ENCODE measurements at places on chromosomes 3 and 15.

- no peak for DNase-seq
Measured at GRCh38 chr3:116129187-116129946, 315.9 kb downstream of the LSAMP start.

- DNase-seq, result no peak
Measured at GRCh38 chr3:144942093-144942837, 970.6 kb downstream of the DIPK2A start.

DNA sequence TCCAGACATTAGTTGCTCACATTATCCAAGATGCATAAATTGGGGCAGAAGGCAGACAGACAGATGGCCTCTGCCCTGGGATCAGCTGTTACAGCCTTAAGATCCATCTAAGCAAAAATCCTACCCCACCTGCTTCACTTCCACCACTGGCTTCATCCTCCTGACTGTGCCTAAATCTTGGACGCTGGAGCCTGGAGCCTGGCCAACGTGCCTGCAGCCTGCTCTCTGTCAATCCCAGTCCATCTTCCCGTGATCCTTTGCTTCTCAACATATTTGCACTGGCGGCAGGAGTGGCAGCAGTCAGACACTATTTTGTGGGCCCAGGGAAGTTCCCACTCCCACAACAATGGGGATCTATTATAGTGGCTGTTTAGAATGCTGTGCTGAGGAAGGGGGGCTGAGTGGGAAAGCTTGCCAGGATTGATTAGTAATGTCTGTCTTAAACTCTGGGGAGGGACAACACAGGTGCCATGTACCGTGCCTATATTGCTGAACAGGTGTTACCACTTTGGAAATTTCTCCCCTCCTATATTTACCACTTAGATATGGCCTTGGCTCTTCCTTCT, 121.2 kb downstream of the MEGF11 start:
- DNase-seq, result no peak

- DNase-seq, result peak; percentile 68
Measured at GRCh38 chr15:101210466-101210865, 41.4 kb downstream of the CHSY1 start.

DNA sequence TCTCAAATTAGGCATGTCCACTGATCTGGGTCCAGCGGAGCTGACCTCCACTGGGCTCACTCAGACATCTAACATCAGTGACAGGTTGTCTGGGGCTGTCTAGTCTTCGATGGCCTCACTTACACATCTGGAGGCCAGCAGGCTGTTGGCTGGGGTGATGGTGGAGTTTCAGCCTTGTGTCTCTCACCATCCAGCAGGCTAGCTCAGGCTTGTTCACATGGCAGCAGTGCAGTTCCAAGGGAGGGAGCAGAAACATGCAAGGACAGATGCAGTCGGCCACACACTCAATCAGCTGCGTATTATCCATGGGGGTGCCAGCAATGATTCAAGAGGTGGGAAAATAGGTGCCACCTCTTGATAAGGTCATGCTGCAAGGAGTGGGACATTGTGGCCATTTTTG, 292.5 kb downstream of the SHQ1 start:
- no peak for DNase-seq

- no peak for DNase-seq
Measured at GRCh38 chr3:148756311-148756710, 58.6 kb downstream of the AGTR1 start.

GRCh38 chr3:27252646-27253045, 116.5 kb downstream of the NEK10 start:
- DNase-seq, result no peak

DNA sequence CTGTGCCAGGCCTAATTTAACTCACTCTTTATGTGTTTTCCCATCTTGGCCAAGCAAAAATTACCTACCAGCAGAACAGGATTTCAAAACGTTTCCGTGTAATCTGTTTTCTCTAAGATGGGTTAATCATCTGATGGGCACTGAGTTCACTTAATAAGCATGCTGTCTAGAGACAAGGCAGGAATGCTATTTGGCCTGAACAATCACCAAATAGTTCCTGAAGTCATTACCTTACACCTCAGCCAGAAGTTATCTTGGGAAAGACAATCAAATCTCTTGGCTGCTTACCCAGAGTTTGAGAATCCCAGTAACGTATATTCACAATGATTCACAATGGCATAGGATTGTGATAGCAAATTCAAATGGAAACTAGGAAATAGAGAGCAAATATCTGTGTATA, 779.1 kb downstream of the CADM2 start:
- no peak for DNase-seq

DNA sequence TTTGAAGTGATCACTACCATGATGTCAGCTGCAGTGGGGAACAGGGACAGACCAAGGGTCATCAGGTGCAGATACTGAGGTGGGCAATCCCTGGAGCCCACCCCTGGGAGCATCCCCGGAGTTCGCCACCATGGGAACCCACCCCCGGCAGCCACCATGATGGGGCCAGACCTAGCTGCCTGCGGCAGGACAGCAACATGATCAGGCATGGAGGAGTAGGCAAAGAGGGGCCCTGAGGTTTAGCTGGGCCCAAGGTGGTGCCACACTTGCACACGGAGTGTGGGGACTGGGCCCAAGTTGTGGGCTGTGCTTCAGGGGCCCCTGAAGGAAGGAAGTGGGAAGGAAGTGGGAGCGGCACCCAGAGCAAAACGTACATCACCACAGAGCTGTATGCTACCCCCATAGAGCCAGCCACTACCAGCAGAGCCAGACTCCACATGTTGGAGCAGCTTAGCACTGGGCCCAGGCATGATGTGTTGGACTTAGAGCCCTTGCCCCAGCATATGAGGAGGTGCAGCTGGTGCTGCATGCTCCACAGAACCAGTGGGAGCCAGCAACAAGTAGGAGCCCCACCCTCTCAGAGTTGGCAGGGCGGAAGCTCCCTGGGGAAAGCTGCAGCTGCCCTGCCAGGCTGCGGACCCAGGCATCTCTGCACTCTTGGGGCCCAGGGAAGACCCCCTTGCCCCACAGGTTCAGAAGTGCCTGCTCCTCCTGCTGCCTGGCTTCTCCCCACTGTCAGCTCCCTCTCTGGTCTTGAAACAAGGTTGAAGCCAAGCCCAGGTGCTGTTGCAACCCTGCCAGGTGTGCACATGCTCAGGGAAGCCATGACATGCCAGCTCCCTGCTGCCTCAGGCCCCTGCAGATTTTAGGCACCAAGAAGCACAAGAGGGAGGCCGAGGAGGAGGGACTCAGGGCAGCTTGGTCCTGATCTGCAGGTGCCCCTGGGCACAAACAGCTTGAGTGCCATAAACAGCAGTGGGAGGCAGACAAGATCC, 515.3 kb downstream of the ZBBX start:
- DNase-seq, result no peak

DNA sequence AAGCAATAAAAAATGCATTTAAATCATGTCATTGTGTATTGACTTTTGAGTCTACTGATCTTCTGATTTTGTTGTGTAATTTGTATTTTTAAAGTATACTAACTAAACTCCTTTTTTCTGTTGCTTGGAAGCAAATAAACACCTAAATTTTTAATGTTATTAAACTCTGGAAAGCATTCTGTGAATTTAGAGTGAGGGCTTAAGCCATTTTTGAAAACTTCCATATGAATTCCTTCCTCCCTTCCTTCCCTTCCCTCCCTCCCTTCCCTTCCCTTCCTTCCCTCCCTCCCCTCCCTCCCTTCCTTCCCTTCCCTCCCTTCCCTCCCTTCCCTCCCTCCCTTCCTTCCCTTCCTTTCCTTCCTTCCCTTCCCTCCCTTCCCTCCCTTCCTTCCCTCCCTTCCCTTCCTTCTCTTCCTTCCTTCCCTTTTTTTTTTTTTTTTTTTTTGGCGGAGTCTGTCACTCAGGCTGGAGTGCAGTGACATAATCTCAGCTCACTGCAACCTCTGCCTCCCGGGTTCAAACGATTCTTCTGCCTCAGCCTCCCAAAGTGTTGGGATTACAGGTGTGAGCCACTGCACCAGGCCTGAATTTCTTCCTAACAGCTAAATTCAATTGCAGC, 56.6 kb upstream of the SENP5 start:
- DNase-seq, result no peak

GRCh38 chr3:195522254-195523023, 20.7 kb downstream of the PPP1R2 start:
- peak; percentile 68 for DNase-seq

DNA sequence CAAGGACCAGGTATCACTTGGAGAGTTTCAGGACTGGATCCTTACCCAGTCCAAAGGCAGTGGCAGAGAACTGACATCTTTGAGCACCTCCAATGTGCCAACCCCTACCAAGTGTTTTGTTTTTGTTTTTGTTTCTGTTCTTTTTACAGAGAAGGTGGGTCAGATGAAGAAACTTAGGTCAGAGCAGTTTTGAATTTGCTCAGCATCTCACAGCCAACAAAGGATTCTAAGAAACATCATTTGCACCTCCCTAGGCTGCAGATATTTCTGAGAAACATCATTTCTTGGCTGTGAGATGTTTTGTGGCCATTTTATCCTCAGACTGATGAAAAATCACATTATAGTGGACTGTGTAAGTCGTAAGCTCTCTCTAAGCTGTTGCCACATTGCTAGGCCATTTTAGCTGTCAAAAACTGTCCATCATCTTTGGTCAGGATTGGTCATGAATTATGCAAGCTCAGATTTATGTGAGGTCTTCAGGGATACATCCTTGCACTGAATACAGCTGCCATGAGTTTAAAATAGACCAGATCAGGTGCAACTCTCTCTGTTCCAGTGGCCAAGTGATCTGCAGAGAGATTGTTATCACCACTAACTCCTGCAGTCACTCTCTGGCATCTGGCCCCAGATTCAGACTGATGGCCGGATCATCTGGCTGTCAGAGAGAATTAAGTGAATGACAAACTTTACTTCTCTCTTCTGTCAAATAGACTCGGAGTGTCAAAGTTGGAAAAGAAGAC, 341.5 kb downstream of the EPHB1 start:
- no peak for DNase-seq

DNA sequence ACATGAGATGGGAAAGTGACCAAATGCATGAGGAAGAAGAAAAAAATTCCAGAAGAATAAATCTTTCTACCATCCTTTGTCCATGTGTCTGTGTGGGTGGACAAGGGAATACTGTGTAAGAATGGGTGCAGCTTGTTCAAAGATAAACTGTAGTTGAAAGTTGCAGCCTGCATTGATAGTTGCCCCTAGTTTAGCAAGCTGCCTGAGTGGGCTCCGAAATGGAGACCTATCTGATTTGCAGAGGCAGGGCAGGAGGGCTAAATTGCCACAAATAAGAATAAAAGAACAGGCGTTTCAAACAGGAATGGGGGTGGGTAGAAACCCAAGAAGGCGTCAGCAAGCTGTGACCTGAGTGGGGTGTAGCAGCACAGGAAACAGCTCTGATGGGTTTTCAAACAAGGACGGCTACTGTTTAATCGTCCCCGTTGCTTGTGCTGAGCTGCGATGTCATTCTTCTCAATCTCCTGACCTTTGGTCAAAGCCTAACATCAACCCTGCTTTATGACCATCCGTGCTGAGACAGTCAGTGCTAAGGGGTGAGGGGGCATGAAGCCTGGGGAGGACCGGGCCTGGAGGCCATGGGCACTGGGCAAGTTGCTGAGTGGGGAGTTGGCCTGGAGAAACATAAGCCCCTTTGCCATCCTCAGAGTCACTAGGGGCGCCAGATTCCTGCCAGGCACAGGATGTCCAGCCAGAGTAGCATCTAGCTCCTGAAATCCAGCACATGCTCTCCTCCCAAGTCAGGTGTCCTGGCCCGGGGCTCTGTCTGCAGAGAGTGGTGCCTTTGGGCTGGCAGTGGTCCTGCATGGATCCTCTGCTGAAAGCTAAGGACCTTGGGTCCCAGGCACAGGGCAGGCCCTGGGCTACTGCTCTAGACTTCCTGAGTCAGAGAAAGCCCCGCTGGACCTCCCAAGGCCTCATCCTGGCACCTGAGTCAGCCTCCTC, 19.2 kb upstream of the C15orf39 start:
- no peak for DNase-seq

DNA sequence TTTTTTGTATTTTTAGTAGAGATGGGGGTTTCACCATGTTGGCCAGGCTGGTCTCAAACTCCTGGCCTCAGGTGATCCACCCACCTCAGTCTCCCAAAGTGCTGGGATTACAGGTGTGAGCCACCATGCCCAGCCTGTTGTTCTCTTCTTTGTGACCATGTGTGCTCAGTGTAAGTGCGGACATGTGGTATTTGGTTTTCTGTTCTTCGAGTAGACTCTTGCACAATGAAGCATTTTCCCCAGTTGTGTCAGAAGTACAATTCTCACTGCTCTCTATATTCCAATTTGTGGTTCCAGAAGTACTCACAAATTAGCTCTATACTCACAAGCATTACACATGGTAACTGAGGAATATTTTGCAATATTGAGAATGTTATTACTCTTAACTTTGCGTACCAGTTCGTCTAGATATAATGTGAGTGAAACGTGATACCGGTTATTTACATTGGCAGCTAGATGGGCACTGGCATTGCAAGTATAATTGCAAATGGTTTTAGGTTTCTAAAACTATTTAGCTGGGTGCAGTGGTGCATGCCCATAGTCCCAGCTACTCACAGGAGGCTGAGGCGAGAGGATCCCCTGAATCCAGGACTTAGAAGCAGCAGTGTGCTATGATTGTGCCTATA, 34.2 kb upstream of the MTMR14 start:
- DNase-seq, result no peak

GRCh38 chr15:56960116-56960515, 41.7 kb downstream of the TCF12 start:
- DNase-seq, result no peak
